ENCODE measurements at places on chromosomes 11 and 22.

DNA sequence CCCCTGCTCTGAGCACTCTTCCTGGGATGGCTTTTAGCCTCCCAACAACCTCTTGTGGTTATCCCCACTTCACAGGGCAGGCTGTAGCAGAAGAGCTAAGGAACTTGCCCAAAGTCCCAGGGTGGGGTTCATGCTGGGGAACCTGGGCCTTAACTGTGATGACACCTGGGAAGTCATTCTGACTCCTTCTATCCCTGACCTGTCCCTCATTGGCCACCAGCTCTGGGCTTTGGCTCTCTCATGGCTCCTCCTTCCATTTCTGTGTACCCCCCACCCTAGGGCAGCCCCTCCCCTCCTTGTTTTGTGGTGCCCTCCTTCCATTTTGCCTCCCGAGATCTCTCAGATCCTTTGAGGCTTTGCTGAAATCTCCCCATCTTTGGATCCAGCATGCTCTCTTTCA lies 2.7 kb downstream of the PPM1F start:
- no peak for DNase-seq

- DNase-seq, result no peak
Observed at GRCh38 chr11:67417425-67417824, 1.9 kb downstream of the CARNS1 start.

GRCh38 chr11:40185793-40186192 lies 1273.7 kb downstream of the LRRC4C start:
- no peak for DNase-seq

GRCh38 chr22:23036684-23037428 lies 33.5 kb upstream of the GNAZ start:
- no peak for DNase-seq

DNA sequence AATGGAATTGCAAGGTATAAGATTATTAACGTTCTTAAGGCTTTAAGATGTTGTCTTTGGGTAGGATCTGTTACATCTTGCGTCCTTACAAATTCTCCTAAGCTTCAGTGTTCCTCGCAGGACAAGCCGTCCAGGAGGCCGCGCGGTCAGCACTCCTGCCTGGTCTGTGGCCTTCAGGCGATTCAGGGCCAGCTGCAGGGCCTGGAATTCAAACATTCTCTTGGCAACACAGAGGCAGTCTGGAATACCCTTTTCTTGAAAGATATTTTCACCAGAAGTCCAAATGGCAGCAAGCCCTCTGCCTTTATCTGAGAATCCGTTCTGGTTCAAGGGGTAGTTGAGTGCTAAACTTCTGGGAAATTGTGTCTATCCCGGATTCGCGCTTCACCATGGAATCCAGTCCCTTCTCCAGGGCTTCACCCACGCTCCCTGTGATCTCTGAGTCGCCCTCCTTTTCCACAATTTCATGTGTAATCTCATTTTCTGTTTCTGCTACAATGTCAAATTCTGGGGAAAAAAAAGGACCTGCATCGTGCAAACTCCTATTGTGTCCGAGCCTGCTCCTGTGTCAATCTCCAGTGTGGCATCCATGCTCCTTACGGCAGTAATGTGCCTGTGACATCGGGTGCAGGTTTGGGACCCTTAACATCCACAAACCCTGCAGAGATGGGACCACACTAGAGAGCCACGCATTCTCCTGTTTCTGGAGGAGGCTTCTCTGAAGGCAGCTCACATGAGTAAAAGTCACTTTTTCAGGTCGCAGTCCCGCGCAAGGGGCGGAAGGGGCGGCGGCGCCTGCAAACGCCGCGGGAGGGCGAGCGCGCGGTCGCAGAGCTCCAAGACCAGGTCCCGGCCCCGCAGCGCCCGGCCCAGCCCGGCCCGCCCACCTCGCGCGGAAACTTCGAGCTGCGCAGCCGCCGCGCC lies 25.4 kb upstream of the SORL1 start:
- no peak for DNase-seq

GRCh38 chr11:9762531-9762930 lies 98.7 kb downstream of the SWAP70 start:
- DNase-seq, result no peak
